ENCODE measurements at places on chromosomes 7 and 10. TPM values are rescaled to one million over a fixed set of nuclear protein-coding genes. Genes with fewer than 3 reads are reported as not detected.

Gene SNCG
- polyA plus RNA-seq = 4.7 TPM

Gene FLNC
- polyA plus RNA-seq = 823 TPM

Gene NPSR1
- 0.14 TPM for polyA plus RNA-seq

Gene TFR2
- 1.3 TPM for polyA plus RNA-seq

Gene PNLIPRP1
- not detected for polyA plus RNA-seq

Gene GSTO1
- 39.1 TPM for polyA plus RNA-seq

Gene CNPY1
- not detected for polyA plus RNA-seq

Gene MSS51
- 47.4 TPM for polyA plus RNA-seq

Gene ABCA13
- 0.10 TPM for polyA plus RNA-seq

Gene MYOF
- 51.4 TPM for polyA plus RNA-seq

Gene RBP3
- 0.12 TPM for polyA plus RNA-seq

Gene TMEM196
- polyA plus RNA-seq = not detected

Gene DNTT
- polyA plus RNA-seq = not detected

Gene RAB19
- polyA plus RNA-seq = not detected

Gene CCDC3
- polyA plus RNA-seq = 22.1 TPM

Gene PTPRZ1
- 2.6 TPM for polyA plus RNA-seq

Gene WEE2
- polyA plus RNA-seq = 0.22 TPM

Gene SEMA3E
- 3.7 TPM for polyA plus RNA-seq

Gene TMEM176A
- polyA plus RNA-seq = 21.5 TPM

Gene PPP1R3A
- polyA plus RNA-seq = 45.0 TPM

Gene NPFFR1
- 0.09 TPM for polyA plus RNA-seq

Gene LOXL4
- polyA plus RNA-seq = 11.5 TPM

Data from hindlimb muscle (tissue), 1 donor.